ENCODE measurements at places on chromosomes 16 and 17.

GRCh38 chr17:77774182-77774581 lies 184.3 kb upstream of the TNRC6C start:
- no peak for DNase-seq

DNA sequence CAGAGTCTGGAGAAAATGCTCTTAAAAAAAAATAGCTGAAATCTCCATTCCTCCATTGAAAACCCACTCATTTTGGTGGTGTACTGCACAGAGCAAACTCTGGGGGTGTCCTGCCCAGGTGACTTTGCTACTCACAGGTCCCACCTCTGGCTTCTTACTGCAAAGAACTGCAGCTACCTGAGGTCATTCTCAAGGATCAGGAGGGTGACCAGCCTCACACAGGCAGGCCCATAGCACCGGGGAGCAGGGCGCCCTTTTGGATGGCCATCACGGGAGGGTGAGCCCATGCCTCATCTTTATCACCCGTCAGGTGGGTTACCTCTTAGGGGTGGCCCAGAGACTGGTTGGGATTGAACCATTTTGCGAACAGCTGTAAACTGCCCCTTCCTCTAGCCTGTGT lies 32.6 kb upstream of the BRD7 start:
- DNase-seq = no peak

- no peak for DNase-seq
Observed at GRCh38 chr16:24195221-24195620, 60.9 kb upstream of the CACNG3 start.

DNA sequence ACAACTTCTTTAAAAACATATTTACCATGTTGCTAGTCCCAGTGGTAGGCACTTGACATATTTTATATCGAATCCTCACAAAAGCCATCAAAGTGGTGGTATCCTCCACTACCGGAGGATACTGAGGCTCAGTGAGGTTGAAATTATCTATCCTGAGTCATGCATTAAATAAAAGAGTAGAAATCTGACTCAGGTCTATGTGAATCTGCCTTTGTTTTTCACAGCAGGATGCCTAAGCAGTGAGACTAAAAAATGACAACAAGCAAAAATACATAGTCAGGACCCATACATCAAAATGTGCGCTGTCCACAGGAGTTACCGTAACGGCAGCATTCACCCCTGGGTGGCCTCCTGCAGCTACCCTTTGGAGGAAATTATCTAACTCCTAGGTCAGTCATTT lies 17.7 kb downstream of the BRD7 start:
- DNase-seq = no peak

- DNase-seq = no peak
Observed at GRCh38 chr16:74867281-74867849, 92.7 kb upstream of the FA2H start.

DNA sequence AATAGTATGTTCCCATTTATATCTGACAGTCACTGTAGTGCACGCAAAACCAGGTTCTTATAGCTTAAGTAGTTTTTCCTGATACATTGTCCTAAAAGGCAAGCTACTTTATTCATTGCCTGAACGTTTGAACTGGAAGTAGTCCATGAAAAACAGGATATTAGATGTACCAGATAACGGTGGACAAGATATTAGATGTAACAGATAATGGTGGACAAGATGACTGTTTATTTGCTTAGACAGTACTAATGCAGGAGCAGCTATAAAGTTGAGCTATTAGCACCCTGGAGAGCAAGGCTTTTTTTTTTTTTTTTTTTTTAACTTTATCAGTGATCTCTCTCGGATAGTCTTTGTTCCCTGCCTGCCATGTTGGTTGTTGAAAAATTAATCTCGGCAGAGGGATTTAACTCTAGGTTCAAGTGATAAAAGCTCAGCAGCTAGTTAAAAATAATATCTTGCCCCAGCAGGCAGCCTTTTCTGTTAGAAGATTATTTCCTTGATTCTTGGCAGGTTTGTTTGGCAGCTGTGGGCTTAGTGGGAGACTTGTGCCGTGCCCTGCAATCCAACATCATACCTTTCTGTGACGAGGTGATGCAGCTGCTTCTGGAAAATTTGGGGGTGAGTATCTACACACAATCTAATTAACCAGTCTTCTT lies 17.3 kb upstream of the TBKBP1 start:
- no peak for DNase-seq

DNA sequence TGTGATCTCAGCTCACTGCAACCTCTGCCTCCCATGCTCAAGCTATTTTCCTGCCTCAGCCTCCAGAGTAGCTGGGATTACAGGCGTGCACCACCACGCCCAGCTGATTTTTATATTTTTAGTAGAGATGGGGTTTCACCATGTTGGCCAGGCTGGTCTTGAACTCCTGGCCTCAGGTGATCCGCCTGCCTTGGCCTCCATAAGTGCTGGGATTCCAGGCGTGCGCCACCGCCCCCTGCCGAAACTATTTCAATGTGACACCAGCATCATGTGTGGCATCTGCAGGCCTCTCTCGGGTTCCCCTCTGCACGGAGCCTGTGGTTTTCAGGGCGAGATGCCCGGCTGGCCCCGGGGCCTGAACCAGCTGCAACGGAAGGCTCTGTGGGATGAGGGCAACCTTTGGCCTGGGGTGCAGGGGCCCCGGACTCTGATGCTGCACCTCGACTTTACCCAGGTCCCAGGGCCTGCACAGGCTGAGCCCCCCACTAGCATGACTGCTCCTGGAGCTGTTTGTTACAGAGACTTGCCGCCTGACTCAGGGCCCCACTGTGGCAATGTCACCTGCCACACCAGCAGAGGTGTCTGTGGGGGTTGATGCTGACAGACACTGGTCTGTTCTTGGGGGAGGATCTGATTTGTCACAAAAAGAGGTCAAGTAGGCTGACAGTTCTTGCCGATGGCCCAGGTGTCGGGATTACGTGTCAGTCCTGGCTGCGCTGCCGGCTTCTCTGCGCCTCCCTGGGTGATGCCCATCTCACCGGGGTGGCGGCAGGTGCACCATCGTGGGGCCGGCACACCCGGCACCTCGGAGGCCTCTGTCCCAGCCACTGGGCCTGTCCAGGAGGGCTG lies 8.6 kb upstream of the TEX19 start:
- DNase-seq = no peak

- DNase-seq = no peak
Observed at GRCh38 chr17:41347869-41348760, 2.5 kb downstream of the KRT33A start.

DNA sequence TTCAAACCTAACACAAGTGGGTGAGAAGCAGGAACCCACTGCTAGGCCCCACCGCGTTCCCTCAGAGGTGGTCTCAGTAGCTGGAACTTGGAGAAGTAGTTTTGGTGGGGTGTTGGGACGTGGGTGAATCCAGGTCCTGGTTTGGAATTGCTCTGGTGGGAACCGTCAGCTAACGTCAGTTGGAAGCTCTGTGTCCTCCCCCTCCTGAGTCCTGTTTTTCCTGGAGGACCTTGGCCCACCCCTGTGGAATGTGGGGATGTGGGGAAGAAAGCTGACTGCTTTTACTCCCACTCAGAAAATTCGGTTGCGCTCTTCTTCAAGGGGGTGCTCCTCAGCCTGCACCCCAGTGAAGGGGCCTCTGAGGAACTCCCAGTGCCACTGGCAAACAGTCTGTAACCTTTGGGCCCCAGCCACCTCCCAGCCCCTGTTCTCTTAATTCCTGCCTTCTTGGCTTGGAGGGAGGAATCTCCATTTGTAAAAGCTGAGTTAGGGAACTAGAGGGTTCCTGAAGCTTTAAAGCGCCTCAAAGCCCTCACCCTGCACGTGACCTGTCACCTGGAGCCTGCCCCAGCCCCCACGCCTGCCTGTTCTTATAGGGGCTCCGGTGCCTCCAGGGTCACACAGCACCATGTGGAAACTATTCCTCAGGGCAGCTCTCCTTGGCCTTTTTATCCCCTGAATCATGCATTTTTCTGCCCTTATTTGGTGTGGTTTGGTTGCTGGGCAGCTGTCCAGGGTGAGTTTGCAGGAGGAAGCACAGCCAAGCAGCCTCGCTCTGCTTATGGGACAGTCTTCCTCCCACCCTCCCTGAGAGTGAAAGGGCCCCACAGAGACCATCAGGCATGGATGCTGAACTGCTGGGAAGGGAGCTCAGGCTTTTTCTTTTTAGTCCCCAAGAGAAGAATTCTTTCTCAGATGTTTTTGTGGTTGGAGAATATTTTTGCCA lies 16.2 kb upstream of the NAGLU start:
- DNase-seq = peak; percentile 96

GRCh38 chr17:45150911-45151809 lies 2.9 kb downstream of the HEXIM1 start:
- no peak for DNase-seq

GRCh38 chr16:46732561-46732960 lies 15.6 kb downstream of the MYLK3 start:
- no peak for DNase-seq

DNA sequence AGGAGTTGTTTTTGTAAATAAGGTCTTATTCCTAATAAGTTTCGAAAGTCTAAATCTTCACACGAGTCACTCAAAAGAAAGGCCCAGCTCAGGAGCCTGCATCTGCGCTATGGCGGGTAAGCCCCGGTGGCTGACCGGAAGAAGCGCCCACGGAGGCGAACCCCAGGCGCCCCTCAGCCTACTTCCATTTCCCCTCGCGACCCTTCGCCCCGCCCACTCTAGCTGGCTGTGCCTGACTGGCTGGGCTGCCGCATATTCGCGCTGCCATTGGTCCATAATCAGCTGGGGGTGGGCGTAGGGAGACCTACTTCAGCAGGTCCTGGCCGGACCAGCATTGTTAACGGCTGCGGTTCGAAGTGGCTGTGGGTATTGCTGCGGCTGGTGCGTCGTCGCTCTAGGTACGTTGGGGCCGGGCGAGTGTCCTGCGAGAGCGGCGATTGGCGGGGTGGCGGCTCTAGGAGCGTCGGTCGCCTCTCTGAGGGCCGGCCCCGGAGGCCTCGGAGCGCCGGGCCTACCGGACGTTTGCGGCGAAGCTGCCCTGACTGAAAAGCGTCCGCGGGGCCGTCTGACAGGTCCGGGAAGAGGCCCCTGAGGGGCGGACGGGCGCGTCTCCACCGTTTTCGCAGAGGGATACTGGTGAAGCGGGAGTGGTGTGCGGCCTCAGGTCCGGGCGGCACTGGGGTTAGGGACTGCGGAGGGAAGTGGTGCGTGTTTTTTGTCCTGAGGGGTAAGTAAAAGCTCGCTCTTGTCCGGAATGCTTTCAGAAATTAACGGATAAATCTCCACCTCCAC lies at the start of gene ATF7IP2:
Gene ATF7IP2, plus strand, starts transcription at position 337 of the 792 bp plus-strand sequence. CDS start 44,560 bp downstream, outside the sequence.
- no peak for DNase-seq

DNA sequence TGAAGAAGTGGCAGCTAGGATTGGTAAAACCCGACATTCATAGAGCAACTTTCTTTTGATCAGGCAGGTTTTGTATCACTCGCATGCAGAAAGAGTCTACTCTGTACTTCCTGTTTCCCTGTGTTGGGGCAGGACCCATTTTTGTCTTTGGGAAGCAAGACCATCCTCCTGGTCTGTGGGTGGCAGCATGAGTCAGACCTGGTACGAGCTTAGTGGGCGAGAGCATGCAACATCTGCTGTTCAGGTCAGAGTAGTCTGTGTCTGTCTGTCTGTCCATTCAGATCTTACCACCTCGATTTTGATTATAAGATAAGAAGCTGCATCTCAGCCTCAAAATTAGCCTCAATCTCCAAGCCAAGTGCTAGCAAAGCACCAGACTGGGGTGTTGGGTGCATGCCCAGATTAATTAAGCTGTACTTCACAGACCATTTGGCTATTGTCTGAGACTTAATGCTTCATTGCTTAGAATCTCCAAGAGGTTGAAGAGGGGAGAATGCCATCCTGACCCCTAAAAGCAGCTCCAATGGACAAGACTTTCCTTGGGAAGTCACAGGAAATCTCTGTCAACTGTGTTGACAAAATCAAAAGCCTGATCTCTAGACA lies 110.9 kb downstream of the XYLT1 start:
- peak; percentile 31 for DNase-seq

Measured in AG09309 (cell line).